Natural killer cell treated with Interleukin-12 subunit alpha and Interleukin-12 subunit beta and Interleukin-15 and Interleukin-18, amount 100 ng/mL, for 72 hours (primary cell): ENCODE measurements at places on chromosomes 1 and 21. TPM values are rescaled to one million over a fixed set of nuclear protein-coding genes. Genes with fewer than 3 reads are reported as not detected.

KRTAP19-1 gene
- total RNA-seq, result not detected

GBP6 gene
- 0.19 TPM for total RNA-seq

SPRR2G gene
- total RNA-seq, result not detected

LYPD8 gene
- not detected for total RNA-seq

IL19 gene
- not detected for total RNA-seq

REN gene
- not detected for total RNA-seq

EFNA3 gene
- total RNA-seq, result 1.2 TPM

CD1E gene
- not detected for total RNA-seq

RPE65 gene
- not detected for total RNA-seq

VANGL2 gene
- not detected for total RNA-seq

NBPF4 gene
- total RNA-seq, result not detected

CELSR2 gene
- total RNA-seq, result 1.5 TPM

CSMD2 gene
- not detected for total RNA-seq

RCSD1 gene
- total RNA-seq, result 30.9 TPM

AGL gene
- 10.3 TPM for total RNA-seq

KIF2C gene
- 44.5 TPM for total RNA-seq

COL8A2 gene
- total RNA-seq, result not detected

CFH gene
- total RNA-seq, result 9.4 TPM

ADGRB2 gene
- total RNA-seq, result not detected

FMO1 gene
- not detected for total RNA-seq

OR6N1 gene
- total RNA-seq, result not detected

TGFB2 gene
- total RNA-seq, result not detected

LRRC53 gene
- not detected for total RNA-seq

LRRC71 gene
- not detected for total RNA-seq

ZBTB21 gene
- 20.4 TPM for total RNA-seq

GON4L gene
- 91.0 TPM for total RNA-seq

CDC14A gene
- total RNA-seq, result 26.9 TPM

SELL gene
- total RNA-seq, result 29.5 TPM

KRTAP7-1 gene
- not detected for total RNA-seq

BSND gene
- total RNA-seq, result not detected

FMN2 gene
- not detected for total RNA-seq

VSIG8 gene
- not detected for total RNA-seq

UMODL1 gene
- total RNA-seq, result not detected

LDLRAD1 gene
- not detected for total RNA-seq

GBP3 gene
- 36.6 TPM for total RNA-seq

RHEX gene
- total RNA-seq, result 0.86 TPM

PLEKHA6 gene
- total RNA-seq, result 0.17 TPM

FCRLB gene
- total RNA-seq, result 0.42 TPM

C1orf115 gene
- not detected for total RNA-seq

C4BPA gene
- not detected for total RNA-seq

TMCO2 gene
- total RNA-seq, result not detected

LAMC1 gene
- 0.64 TPM for total RNA-seq

RHCE gene
- not detected for total RNA-seq

PGBD5 gene
- not detected for total RNA-seq

GJA5 gene
- not detected for total RNA-seq

NUF2 gene
- total RNA-seq, result 26.7 TPM

FAM43B gene
- not detected for total RNA-seq

CFHR1 gene
- not detected for total RNA-seq

SPRR2D gene
- total RNA-seq, result not detected

C1orf116 gene
- not detected for total RNA-seq

PADI4 gene
- total RNA-seq, result 0.86 TPM

CCDC190 gene
- not detected for total RNA-seq

MYCBP gene
- total RNA-seq, result 48.0 TPM

NUDC gene
- 78.2 TPM for total RNA-seq

PTPRF gene
- 1.3 TPM for total RNA-seq

GCSAML gene
- 3.3 TPM for total RNA-seq

AK4 gene
- 87.9 TPM for total RNA-seq

S100A7A gene
- total RNA-seq, result not detected

SPRR2A gene
- total RNA-seq, result not detected

ZYG11A gene
- total RNA-seq, result 1.0 TPM
